Chondrocyte (in vitro differentiated cells): ENCODE measurements at places on chromosomes 7 and 10. TPM values are rescaled to one million over a fixed set of nuclear protein-coding genes. Genes with fewer than 3 reads are reported as not detected.

GPR15LG gene
- total RNA-seq, result not detected in 3 replicates

- no peak for DNase-seq
Measured at GRCh38 chr10:11272915-11273389, 255.3 kb downstream of the CELF2 start.

DNA sequence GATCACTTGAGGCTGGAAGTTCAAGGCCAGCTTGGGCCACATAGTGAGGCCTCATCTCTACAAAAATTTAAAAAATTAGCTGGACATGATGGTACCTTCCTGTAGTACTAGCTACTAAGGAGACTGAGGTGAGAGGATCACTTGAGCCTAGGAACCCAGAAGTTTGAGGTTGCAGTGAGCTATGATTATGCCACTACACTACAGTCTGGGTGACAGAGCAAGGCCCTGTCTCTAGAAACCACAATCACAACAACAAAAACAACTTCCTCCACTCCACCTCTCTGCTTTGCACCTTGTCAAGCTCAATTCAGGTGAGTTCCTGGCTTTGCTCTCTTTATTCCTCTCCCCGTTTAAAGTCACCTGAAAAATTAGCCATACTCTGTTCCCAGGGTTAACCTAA, 8.3 kb upstream of the CAPZA2 start:
- no peak for DNase-seq

- DNase-seq, result no peak
Measured at GRCh38 chr7:41199136-41199535, 503.8 kb downstream of the INHBA start.

- DNase-seq, result no peak
Measured at GRCh38 chr10:102433619-102434046, 1.3 kb upstream of the CUEDC2 start.

SPAG6 gene
- not detected in 3 replicates for total RNA-seq

PKD2L1 gene
- total RNA-seq, result not detected in 3 replicates

GRCh38 chr7:22176791-22177412, 180.1 kb downstream of the RAPGEF5 start:
- DNase-seq, result no peak

DNA sequence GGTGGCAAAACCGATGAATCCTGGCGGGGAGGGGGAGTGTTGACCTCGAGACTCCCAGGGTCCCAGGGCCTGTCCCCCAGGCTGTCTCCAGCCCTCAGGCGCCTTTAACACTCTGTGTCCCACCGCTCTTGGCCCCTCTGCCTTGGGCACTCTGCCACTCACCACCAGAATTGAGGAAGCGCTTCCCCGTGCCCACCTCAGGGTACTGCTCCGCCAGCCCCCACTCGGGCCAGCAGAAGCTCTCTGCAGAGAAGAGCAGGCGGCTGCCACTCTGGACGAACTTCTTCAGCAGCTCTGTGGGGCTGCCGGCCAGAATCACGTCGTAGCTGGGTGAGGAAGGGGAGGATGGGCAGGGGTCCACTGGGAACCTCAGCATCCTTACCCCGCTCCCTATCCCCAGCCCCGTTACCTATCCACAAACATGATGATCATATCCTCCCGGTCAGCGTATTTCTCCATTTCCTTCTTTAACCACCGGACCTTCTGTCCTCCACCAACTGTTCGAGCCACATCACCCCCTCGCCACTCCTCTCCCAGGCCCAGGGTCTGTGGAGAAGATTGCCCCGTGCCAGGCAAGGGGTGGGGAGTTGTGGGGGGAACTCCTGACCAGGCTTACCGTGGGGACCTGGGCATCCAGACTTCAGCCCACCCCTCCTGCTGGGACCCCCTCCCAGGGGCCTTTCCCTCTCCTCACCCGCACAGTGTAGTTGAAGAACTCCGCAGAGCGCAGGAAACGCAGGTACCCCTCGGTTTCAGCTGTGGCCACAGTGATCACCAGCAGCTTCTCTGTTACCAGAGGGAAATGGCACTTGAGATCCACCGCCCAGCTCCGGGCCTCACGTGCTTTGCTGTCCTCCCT, 1.2 kb downstream of the PLOD3 start:
- DNase-seq, result no peak

MSMB gene
- not detected in 3 replicates for total RNA-seq

GRCh38 chr7:130095812-130096211, 25.5 kb downstream of the KLHDC10 start:
- DNase-seq, result no peak

DNA sequence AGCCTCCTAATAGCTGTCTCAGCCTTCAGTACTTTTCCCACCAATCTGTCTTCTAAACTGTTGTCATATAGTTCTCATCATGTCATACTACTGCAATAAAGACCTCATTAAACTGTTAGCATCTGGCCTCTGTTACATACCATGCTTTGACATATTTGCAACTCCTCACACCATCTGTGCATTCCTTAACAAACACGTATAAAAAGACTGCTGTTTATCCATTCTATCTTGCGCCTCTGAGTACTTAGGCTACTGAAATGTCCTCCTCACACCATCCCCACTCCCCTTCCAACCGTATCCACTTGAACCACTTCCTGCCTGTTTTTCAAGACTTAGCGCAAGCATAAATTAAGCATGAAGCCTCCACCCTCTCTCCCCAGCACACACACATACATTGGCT, 41.6 kb downstream of the SLC16A9 start:
- DNase-seq, result no peak

GRCh38 chr10:12660812-12661211, 311.5 kb downstream of the CAMK1D start:
- DNase-seq, result no peak
